Endothelial cell (in vitro differentiated cells): ENCODE measurements at places on chromosomes 11 and 22.

GRCh38 chr11:17939542-17939941 is 73.3 kb downstream of the SERGEF start:
- no peaks in the 10 kb centered on the region for H3K4me1 ChIP-seq
- peaks cover 4% of the 10 kb centered on the region for H3K36me3 ChIP-seq
- H3K4me3 ChIP-seq, result no peak overlapping the region
- no peak for DNase-seq
- no peak overlapping the region for H3K27ac ChIP-seq
- peaks cover 2% of the 10 kb centered on the region for H3K27me3 ChIP-seq

DNA sequence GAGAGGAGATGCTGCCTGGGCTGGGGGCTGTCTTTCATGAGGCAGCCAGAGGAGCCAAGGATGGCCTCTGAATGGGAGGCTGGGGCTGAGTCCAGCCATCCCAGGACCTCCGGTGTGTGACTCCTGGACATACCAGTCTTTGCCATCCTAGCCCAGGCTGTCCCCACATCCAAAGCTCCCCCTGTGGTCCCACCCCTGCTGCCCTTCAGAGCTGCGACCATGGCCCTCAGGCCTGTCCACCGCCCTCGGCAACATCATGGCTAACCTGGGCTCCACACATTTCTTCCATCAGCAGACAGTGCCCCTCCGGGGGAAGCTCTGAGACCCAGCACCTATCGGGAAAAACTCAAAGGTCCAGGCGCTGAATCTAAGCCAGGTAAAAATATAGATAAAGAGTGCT is 324.4 kb downstream of the MN1 start:
- no peak overlapping the region for H3K4me3 ChIP-seq
- peaks cover 5% of the 10 kb centered on the region for H3K27me3 ChIP-seq
- DNase-seq, result no peak

- no peak for DNase-seq
- no peak overlapping the region for H3K27ac ChIP-seq
- H3K4me1 ChIP-seq, result peaks cover 19% of the 10 kb centered on the region
- H3K27me3 ChIP-seq, result no peaks in the 10 kb centered on the region
- H3K36me3 ChIP-seq, result no peaks in the 10 kb centered on the region
These were observed 942.5 kb downstream of the OPCML start for GRCh38 chr11:132589791-132590190.

DNA sequence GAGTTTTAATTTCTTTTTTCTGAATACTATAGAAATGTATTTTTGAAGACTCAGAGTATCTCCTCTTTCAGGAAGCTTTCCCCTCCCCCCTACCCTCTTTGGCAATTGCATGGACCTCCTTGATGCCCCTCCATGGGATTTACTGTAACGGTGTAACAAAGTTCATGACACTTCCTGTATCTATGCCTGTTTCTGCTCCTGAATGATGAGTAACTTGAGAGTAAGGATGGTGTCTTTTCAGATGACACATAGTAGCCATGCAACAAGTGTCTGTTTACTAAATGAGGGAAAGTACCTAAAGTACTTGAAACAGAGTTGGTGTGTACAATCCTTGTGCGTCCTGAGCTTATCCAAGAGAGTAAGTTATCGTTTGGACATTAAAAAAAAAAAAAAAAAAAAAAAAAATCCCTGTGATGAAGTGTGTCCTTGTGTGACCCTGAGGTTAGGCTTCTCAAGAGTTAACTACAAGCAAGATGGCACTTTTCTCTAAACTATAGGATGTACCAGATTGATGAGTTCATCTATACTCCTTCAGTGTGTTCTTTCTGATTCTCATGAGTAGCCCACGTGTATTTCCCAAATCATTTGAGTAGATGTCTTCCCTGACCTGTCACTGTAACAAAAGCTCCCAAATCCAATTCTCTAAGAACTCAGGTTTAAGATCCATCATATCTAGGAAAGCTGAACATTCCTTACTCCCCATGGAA is 7.4 kb downstream of the ETS1 start:
- peaks cover 6% of the 10 kb centered on the region for H3K27me3 ChIP-seq
- no peak overlapping the region for H3K27ac ChIP-seq
- no peaks in the 10 kb centered on the region for H3K36me3 ChIP-seq
- H3K4me1 ChIP-seq, result peaks cover 48% of the 10 kb centered on the region

DNA sequence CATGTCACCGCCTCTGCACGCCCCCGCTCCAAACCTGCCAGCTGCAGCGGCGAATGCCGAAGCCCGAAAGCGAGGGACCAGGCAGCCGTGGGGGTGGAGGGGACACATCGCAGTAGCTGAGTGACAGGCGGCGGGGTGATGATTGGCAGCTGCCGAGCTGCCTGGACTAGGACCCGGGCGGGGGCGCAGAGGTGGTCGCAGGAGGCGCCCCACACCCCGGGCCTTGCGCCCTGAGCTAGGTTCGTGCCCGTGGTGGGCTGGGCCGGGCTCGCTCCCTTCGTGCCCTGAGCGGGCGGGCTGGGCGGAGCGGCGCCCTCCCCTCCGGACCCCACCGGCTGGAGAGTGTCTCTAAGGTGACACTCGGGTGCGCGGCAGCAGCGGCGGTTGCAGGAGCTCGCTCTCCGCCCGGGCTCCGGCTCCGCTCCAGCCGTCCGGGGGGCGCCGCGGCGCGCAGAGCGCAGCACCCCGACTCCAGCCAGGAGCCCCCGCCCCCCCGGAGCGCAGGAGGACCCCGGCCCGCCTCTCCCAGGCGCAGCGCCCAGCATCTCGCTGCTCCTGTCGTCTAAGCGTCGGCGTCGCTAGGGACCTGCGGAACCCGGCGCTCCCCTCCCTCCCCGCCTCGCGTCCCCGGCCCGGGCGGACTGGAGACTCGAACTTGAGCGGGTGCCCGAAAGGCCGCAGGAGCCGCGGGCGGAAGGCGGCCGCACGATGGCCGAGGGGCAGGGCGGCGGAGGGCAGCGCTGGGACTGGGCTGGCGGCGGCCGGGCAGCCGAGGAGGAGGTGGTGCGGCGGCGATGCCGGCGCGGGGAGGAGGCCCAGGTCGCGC is 14.5 kb upstream of the DGKZ start:
- no peak for DNase-seq
- no peak overlapping the region for H3K4me3 ChIP-seq
- peaks cover 34% of the 10 kb centered on the region for H3K4me1 ChIP-seq
- H3K27ac ChIP-seq, result no peak overlapping the region
- H3K36me3 ChIP-seq, result peaks cover 5% of the 10 kb centered on the region
- H3K27me3 ChIP-seq, result peaks cover 18% of the 10 kb centered on the region

GRCh38 chr22:50185375-50186087 is at the start of gene TRABD:
Gene TRABD, plus strand, starts transcription at chr22:50185913. Its CDS starts 7,148 bp downstream, at chr22:50193061.
- H3K36me3 ChIP-seq, result no peaks in the 10 kb centered on the region
- peaks cover 3% of the 10 kb centered on the region for H3K4me1 ChIP-seq
- peaks cover 1% of the 10 kb centered on the region for H3K27me3 ChIP-seq
- DNase-seq, result peak; percentile 89
- peak within 1 kb of the TSS; percentile 92 for H3K4me3 ChIP-seq
- H3K27ac ChIP-seq, result no peak within 1 kb of the TSS

GRCh38 chr11:34249439-34249838 is 108.4 kb downstream of the ABTB2 start:
- H3K27ac ChIP-seq, result no peak overlapping the region
- H3K4me3 ChIP-seq, result no peak overlapping the region

GRCh38 chr11:108890482-108891105 is 225.7 kb downstream of the DDX10 start:
- no peak overlapping the region for H3K27ac ChIP-seq
- H3K27me3 ChIP-seq, result no peaks in the 10 kb centered on the region
- H3K36me3 ChIP-seq, result no peaks in the 10 kb centered on the region
- peaks cover 9% of the 10 kb centered on the region for H3K4me1 ChIP-seq
- DNase-seq, result no peak
- H3K4me3 ChIP-seq, result no peak overlapping the region

DNA sequence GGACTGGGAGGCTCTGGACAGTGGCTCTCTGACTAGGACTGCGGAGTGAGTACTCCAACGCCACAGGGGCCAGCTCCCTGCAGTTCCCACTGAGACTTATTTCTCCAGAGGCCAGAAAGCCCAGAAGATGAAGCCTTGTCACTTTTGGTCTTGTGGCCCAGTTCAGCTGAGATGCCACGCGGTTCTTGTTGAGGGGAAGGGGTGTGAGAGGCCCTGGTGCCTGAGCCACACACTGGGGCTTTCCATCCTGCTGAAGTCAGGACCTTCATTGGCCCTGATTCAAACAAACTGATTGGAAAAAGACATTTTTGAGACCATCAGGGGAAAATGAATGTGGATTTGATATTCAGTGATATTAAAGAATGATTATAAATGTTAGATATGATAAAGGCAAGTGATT is 73.6 kb downstream of the UBASH3B start:
- H3K36me3 ChIP-seq, result peaks cover 3% of the 10 kb centered on the region
- H3K4me1 ChIP-seq, result peaks cover 50% of the 10 kb centered on the region
- H3K4me3 ChIP-seq, result no peak overlapping the region
- no peak for DNase-seq

DNA sequence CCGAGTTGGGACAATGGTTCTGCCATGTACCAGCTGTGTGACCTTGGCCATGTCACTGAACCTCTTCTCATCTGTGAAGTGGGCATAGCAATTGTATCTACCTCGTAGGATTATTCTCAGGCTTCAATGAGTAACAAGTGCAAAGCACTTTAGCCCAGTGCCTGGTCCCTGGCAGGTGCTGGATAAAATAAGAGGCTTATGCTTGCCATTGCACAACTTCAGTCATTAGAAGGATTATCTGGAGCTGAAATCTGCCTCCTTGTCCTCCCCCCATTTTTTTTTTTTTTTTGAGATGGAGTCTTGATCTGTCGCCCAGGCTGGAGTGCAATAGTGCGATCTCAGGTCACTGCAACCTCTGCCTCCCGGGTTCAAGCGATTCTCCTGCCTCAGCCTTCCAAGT is 7.2 kb downstream of the SMTNL1 start:
- H3K36me3 ChIP-seq, result peaks cover 15% of the 10 kb centered on the region
- no peak for DNase-seq
- H3K4me1 ChIP-seq, result peaks cover 19% of the 10 kb centered on the region

- H3K27ac ChIP-seq, result peak overlapping the region; percentile 52
- H3K4me1 ChIP-seq, result peaks cover 6% of the 10 kb centered on the region
- no peak overlapping the region for H3K4me3 ChIP-seq
- peaks cover 3% of the 10 kb centered on the region for H3K36me3 ChIP-seq
- peaks cover 11% of the 10 kb centered on the region for H3K27me3 ChIP-seq
- no peak for DNase-seq
These were observed 19.8 kb downstream of the ARVCF start for GRCh38 chr22:19996694-19997384.

GRCh38 chr11:62603072-62603408 is 1.4 kb upstream of the MTA2 start:
- H3K27me3 ChIP-seq, result peaks cover 19% of the 10 kb centered on the region
- DNase-seq, result no peak
- H3K4me3 ChIP-seq, result peak overlapping the region; percentile 91
- H3K27ac ChIP-seq, result peak overlapping the region; percentile 89
- H3K36me3 ChIP-seq, result peaks cover 56% of the 10 kb centered on the region

GRCh38 chr11:94655291-94655690 is 88.1 kb downstream of the PIWIL4 start:
- H3K27me3 ChIP-seq, result no peaks in the 10 kb centered on the region
- H3K27ac ChIP-seq, result no peak overlapping the region
- H3K4me1 ChIP-seq, result peaks cover 49% of the 10 kb centered on the region
- DNase-seq, result no peak
- H3K4me3 ChIP-seq, result no peak overlapping the region

- no peak overlapping the region for H3K4me3 ChIP-seq
- DNase-seq, result no peak
- peaks cover 30% of the 10 kb centered on the region for H3K4me1 ChIP-seq
- H3K27ac ChIP-seq, result no peak overlapping the region
These were observed 61.0 kb downstream of the RPS6KA4 start for GRCh38 chr11:64419818-64420485.
